ENCODE measurements at places on chromosomes 16 and 17. TPM values are rescaled to one million over a fixed set of nuclear protein-coding genes. Genes with fewer than 3 reads are reported as not detected.

DNA sequence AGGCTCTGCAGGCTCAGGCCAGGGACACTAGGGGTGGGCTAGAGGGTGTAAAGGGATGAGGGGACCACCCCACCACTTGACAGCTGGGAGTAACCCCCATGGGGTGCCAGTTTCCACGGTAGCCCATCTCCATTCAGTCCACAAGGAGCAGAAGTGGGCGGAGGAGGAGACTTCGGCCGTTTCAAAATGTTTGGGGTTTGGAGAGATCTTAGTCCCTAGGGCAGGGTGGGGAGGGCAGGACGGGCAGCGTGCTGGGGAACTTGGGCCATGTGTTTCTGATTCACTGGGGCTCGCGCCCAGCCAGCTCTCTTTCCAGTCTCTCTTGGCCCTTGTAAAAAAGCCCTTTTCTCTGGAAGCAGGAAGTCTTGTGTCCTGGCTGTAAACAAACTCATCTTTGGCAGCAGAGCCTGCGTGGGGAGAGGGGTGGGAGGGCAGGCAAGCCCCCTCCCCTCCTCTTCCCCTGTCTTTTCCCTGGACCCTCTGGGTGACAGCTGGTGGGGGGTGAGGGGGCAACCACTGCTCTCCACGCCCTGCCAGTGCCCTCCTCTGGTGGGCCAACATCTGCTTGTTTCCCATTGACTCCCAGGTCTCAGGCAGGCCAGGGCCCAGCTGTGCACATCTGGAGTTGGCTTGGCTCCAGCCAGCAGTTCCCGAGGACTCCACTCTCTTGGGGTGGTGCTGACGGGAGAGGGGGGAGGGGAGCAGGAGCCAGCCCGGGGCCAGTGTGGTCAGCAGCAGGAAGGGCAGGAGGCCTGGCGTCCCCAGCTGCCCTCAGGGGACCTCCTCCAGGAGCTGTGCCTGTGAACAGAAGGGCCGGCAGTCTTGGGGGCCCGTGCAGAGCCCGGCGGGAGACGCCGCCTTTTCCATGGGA, 8.1 kb downstream of the CYGB start:
- DNase-seq = peak; percentile 99
- H3K27ac ChIP-seq = peak overlapping the region; percentile 96
- H3K36me3 ChIP-seq = no peaks in the 10 kb centered on the region
- H3K4me3 ChIP-seq = no peak overlapping the region
- H3K27me3 ChIP-seq = no peaks in the 10 kb centered on the region
- H3K4me1 ChIP-seq = peaks cover 30% of the 10 kb centered on the region

DNA sequence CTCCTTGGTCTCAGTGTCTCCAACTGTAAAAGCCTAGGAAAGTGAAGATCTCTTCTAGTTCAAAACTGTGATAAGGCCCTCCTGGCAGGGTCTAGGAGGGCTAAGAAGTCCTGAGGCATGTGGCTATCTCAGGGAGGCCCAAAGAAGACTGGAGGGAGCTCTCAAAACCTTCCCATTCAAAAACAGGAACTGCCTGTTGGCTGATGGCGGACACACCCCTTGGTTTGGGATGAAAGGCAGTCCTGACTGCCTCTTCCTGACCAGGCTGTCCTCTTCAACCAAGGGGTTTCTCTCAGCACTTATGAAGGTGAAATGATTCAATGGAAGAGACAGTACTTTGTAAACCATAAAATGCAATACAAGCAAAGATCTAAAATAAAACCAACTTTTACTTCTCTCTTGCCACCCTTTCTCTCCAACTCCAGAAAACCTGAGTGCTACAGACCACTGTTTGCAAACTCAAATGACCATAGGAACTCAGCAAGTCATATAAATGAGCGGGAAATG, 4.7 kb downstream of the ZNF764 start:
- no peak overlapping the region for H3K27ac ChIP-seq
- peaks cover 20% of the 10 kb centered on the region for H3K36me3 ChIP-seq
- no peak for DNase-seq
- H3K4me3 ChIP-seq = no peak overlapping the region
- H3K4me1 ChIP-seq = peaks cover 6% of the 10 kb centered on the region
- no peaks in the 10 kb centered on the region for H3K27me3 ChIP-seq

DNA sequence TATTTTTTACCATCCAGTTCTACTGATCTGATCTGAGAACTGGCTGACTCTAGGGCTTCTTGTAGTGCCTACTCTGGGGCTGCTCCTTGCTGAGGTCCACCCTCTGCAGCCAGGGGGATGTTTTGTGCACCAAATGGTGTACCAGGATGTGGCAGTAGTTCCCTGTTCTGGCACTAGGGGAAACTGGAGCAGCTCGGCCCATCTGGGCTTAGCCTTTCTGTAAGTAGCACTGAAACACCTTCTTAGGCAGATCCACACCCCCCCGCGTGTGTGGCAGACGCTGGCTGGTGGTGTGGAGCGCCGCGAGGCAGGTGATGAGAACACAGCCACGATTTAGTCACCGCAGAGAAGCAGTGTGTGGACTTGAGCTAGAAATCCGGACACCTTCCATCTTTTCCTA, 17.0 kb downstream of the DUSP14 start:
- no peaks in the 10 kb centered on the region for H3K4me1 ChIP-seq
- no peaks in the 10 kb centered on the region for H3K27me3 ChIP-seq
- no peak for DNase-seq
- no peaks in the 10 kb centered on the region for H3K36me3 ChIP-seq

DNA sequence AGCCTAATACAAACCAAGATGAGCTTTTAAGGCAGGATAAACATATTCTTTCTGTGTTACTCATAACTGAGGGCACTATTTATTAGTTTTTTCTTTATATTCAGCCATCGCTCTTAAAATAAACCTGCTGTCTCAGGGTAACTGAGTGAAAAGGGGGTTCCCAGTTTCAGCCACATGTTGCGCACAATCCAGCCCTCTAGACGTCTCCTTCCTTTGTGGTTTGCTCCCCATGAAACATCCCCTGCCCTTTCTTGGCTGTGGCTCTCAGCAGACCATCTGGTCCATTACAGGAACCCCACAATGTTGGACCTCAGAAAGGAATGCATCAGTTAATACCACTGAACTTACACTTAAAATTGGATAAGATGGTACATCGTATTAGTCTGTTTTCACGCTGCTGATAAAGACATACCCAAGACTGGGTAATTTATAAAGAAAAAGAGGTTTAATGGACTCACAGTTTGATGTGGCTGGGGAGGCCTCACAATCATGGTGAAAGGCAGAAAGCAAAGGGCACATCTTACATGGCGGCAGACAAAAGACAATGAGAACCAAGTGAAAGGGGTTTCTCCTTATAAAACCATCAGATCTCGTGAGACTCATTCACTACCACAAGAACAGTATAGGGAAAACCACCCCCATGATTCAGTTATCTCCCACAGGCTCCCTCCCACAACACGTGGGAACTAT, 12.6 kb upstream of the IL21R start:
- H3K36me3 ChIP-seq = no peaks in the 10 kb centered on the region
- H3K27me3 ChIP-seq = no peaks in the 10 kb centered on the region
- H3K4me3 ChIP-seq = no peak overlapping the region

DNA sequence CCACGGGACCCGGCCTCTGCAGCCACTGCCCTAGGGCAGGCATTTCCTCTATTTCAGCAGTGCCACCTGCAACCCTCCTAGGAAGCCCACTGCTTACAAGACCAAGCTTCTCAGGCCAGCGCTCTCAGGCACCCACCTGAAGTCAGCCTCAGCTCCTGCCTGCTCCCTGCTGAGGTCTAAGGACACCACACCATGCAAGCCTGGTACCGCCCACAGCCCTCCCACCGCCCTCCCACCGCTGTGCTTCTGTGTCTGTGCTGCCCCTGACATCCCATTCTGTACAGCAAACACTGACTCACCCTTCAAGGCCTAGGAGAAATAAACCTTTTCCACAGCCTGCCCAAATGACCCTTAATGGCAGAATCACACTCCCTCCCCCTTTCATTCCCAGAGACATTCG, 6.3 kb downstream of the CLUH start:
- no peak overlapping the region for H3K4me3 ChIP-seq
- no peak for DNase-seq
- no peak overlapping the region for H3K27ac ChIP-seq
- H3K36me3 ChIP-seq = peaks cover 36% of the 10 kb centered on the region

Gene NPW
- total RNA-seq = 0.71 TPM
